NCI-H1436 treated with DMSO at 0.1 percent for 48 hours (cell line): ENCODE measurements at places on chromosomes 4 and X.

- DNase-seq: no peak
Observed at GRCh38 chrX:38356401-38356800, 4.0 kb downstream of the OTC start.

DNA sequence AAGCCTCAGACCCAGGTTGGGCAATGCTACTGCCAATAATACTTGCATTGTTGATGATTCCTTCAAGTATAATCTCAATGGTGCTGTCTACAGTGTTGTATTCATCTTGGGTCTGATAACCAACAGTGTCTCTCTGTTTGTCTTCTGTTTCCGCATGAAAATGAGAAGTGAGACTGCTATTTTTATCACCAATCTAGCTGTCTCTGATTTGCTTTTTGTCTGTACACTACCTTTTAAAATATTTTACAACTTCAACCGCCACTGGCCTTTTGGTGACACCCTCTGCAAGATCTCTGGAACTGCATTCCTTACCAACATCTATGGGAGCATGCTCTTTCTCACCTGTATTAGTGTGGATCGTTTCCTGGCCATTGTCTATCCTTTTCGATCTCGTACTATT is 7.4 kb downstream of the LPAR4 start:
- no peak for DNase-seq

- DNase-seq: no peak
Observed at GRCh38 chrX:155997436-155997835, at the start of gene IL9R. TSS of gene IL9R (plus strand) at chrX:155997696. CDS start at chrX:155997760, 64 bp downstream.

DNA sequence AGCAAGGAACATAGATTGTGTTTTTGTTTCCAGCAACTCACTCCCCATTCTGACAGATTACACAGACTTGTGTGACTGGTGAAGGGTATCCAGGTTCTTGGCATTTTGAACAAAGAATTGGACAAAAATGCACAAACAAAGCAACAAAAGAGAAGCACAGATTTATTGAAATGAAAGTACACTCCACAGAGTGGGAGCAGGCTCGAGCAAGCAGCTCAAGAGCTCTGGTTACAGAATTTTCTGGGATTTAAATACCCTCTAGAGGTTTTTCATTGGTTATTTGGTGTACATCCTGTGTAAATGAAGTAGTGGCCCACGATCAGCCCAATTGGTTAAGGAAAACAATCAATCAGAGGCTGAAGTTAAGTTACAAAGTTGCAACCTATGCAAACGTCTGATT is 155.0 kb upstream of the JADE1 start:
- DNase-seq: no peak

- DNase-seq: no peak
Observed at GRCh38 chr4:139050446-139050845, 34.9 kb downstream of the NOCT start.

DNA sequence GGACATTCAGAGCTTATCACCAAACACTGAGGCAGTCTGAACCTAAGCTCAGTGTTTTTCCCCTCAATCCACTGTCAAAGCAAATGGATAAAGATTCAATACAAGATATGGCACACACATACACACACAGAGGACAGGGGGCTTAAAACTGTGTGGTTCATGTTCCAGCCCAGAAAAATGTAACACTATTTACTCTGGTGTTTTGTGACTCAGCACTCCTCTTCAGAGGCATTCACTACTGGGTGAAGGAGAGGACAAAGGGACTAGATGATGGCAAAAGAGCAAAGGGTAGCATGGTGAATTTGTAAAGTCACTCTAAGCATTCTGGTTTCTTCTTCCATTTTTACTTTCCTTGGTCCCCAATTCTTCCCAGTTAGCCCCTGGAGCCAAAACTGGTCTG is 120.3 kb downstream of the ARHGEF9 start:
- no peak for DNase-seq

DNA sequence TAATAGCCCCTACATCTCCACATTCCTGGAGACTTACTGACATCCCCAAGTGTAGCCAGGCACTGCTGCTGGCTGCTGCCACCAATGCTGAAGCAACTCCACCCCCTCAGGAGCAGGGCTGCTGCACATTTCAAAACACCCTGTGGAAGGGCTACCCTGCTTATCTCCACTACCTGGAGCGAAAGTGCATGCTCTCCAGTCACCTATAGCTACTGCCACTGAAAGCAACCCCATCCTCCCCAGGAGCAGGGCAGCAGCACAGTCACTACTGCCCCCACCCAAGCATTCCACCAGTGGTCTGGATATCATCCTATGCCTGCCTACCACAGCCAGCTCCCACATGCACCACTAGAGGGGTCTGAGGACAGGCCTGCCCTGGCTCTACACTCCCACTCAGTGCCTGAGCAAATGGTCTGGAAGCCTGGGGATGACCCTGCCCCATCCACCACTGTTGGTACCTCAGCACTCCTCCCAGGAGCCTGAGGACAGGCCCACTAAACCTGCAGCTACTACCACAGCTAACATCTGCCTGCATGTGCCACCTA is 55.3 kb downstream of the MANBA start:
- no peak for DNase-seq

DNA sequence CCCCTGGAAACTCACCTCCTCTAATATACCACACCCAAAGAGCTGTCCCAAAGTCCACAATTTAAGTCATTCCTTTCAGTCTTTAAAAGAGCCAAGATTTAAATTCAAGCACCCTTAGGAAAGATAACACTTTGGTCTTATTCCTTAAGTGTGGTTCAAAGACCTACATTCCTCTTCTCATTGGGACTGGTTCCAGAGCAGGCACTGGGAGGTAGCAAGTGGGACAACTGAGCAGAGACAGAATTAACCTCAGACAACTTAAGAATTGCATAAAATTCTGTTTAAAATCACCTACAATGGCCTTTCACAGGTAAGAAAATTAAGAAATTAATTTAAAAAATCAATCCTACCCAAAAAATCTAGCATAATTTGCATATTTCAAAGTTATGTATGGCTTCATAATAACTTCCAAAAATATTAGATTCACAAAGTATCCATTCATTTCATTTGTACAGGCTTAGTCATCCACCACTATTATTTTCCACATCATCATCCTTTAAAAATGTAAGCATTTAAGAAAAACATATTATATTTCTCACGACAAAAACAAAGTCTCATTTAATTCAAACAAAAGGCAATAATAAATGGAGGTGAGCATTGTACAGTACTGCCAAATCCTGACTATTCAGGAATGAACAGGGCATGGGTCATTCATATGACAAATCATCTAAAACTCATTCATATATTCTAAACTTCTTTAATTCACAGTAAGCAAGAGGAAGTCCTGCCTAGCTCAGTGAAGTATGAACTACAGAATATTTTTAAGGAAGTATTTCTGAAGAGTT is 13.6 kb downstream of the PRSS12 start:
- DNase-seq: no peak

- no peak for DNase-seq
Observed at GRCh38 chr4:67699603-67700002, 1.4 kb downstream of the UBA6 start.

- no peak for DNase-seq
Observed at GRCh38 chr4:140703463-140703862, 52.7 kb downstream of the TBC1D9 start.

- DNase-seq: no peak
Observed at GRCh38 chr4:875818-876423, 50.0 kb upstream of the CPLX1 start.

DNA sequence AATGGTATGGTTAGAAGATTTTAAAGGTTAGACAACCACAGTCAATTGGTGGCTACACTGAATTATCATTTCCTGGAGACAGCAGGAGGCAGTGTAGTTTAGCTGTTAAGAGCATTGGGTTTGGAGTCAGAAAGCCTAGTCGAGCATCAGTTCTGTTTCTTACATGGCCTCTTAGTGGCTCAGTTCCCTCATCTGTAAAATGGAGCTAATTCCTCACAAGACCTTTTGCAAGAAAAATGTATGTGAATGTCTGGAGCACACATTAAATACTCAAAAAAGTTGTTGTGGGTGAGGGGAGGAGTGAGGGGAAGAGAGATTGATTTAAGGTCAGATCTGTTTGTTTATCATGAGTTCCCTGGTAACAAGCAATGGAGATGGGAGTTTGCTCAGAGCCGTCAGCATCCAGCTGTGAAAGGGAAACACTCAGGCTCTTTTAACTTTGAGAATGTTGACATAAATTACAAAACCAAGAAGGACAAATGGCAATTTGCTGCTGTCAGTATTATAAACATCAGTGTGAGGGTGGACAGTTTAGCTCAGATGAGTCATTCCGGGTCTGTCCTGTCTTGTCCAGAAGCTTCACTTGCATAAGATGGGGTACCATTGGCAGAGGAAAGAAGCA is 98.2 kb upstream of the PGRMC2 start:
- DNase-seq: no peak

- no peak for DNase-seq
Observed at GRCh38 chrX:66728818-66729271, 90.0 kb upstream of the EDA2R start.

- DNase-seq: no peak
Observed at GRCh38 chrX:124555036-124555595, 208.8 kb downstream of the SH2D1A start.

GRCh38 chrX:6053141-6053540 is 175.5 kb downstream of the NLGN4X start:
- DNase-seq: no peak

- DNase-seq: no peak
Observed at GRCh38 chr4:165874791-165875371, 1.8 kb downstream of the TLL1 start.

DNA sequence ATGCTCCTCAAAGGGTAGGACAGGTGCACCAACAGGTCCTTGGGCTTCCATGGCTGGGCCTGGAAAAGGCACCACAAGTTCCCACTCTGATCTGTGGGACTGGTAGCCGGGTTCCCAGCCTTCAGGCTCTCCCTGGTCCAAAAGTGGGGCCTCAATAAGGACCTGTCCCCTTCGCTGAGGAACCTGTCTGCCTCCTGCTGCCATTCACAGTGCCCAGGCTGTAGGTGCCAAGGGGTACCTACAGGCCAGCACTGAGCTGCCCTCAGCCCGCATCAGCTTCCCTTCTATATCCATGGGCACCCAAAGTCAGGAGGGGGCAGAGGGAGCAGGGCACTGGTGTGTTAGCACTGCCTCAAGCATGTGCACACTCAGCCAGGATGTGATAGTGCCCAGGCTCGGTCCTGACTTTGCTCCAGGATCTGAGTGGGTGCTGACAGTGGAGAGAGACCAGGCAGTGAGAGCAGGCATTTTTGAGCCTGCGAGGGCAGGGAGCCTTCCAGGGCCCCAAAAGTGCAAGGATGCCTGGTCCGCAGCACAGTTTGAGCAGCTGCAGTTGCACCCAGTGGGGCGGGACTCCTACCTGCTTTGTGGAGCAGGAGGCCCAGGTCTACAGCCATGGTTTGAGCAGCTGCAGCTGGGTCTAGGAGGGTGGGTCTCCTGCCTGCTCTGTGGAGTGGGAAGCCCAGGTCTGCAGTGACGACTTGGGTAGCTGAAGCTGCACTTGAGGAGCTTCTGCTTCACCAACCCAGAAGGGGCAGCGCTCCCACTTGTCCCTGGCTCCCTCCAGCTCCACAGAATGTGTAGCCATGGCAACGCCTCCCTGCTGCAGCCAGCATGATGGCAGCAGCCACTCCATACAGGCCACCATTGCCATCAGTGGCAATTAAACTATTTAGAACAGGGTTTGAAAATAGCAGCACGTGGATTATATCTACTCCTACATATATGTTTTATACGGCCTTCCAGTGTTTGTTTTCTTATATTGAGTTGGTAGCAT is 376.4 kb downstream of the KCTD8 start:
- DNase-seq: no peak

- DNase-seq: no peak
Observed at GRCh38 chrX:19814240-19814639, 73.2 kb downstream of the SH3KBP1 start.

- no peak for DNase-seq
Observed at GRCh38 chrX:114798907-114799306, 215.0 kb downstream of the HTR2C start.

DNA sequence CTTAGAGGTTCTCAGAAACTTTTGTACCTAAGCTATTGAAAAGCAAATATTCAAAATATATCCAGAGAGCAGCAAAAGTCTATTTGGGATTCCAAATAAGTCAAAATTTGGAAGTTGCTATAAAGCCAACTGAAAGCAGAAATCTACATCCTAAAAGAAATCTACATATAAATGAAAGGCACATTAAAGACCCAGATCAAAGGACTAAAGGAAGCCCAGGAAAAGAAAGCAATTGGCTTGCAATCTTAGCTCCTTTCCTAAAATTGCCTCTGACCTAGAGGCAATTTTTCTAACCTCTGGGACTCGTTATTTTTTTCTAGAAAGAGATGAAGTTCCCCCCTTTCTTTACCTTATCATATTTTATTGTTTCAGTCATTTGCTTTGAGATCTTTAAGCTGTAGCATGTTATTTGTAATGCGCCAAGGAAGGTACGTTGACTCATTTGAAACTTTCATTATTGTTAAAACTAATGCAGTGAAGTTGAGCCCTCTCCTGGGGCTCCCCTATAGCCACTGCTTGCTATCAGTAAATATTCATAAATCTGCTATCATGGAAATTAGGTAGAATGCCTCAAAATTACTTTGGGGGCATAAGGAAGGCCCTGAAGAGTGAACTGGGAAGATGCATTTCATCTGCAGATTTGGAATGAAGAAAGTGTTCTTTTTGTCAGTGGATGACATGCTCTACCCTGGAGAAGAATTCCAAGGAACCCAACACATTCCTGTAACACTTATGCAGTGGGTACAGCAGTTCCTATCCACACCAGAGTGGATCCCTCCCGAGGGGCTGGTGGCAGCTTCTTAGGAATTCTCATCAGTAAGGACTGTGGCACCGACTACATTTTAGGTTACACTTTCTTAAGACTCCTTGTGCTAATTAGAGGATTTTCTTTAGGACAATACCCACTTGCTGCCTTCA is 177.8 kb upstream of the IGFBP7 start:
- no peak for DNase-seq

- DNase-seq: no peak
Observed at GRCh38 chr4:89800012-89800516, 36.9 kb downstream of the SNCA start.

DNA sequence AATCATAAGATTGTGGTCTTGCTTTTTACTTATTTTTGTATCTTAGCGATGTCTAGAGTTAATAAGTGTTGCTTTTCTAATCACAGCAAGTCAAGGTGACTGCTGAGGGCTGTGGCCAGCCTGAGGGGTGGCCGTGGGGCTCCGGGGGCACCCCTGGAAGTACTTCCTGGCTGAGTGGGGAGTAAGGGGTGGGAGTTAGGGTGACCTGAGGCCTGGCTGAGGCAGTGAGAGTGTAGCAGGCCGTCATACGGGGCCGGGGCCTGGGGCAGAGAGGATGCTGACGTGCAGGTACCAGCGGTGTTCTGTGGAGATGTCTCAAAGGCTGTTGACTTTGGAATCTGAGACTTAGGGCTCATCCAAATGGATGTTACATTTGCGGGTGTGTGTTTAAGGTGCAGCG is 29.3 kb downstream of the PIGG start:
- no peak for DNase-seq

DNA sequence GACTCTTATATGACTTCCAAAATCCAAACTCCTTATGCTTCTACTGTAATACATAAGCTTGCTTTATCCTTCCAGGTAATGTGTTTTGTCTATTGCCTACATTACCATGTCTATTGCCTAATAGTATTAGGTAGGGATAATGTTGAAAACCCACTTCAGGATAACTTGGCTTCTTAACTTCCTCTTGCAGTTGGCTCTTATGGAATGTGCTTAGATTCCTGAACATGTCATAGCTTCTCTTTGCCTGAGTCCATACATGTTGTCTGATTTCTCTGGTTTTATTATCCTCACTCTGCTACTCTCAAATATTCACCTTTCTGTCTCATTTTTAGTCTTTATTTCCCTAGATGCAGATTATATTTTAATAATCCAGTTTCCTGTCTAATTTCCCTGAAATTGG is 599.9 kb downstream of the IL15 start:
- DNase-seq: no peak
